ENCODE measurements at places on chromosomes 6 and 20. TPM values are rescaled to one million over a fixed set of nuclear protein-coding genes. Genes with fewer than 3 reads are reported as not detected.

CYP21A2 gene
- not detected for total RNA-seq

MAFB gene
- total RNA-seq: 15.4 TPM

ADGRG6 gene
- 1.5 TPM for total RNA-seq

GNAS-AS1 gene
- total RNA-seq: not detected

SLC17A3 gene
- not detected for total RNA-seq

OOEP gene
- not detected for total RNA-seq

RSPO3 gene
- total RNA-seq: 7.5 TPM

SLC17A9 gene
- 1.0 TPM for total RNA-seq

TRIM40 gene
- total RNA-seq: not detected

HLA-DRA gene
- total RNA-seq: 52.8 TPM

RAET1L gene
- not detected for total RNA-seq

DNA sequence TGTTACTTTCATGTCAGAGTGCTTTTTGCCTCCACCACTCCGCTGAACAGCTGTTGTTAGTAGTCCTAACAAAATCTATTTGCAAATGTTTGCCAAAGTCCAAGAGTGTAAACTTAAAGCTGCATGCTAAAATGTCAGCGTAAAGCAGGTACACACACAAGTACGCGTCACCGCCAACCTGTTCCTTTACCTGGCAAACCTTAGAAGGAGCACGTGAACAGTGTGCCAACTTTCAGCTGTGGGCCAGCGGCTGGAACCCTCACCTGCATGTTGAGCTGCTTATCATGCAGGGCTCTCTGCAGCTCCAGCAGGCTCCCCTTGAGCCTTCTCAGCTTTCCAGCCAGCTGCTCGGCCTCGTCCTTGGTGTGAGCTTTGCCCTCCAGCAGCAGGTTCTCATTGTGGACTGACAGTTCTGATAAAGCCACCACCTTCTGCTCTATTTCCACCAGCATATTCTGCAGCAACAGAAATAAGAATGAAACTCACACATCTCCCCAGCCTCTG is 359.3 kb downstream of the SYNE1 start:
- peak; percentile 48 for DNase-seq

DNA sequence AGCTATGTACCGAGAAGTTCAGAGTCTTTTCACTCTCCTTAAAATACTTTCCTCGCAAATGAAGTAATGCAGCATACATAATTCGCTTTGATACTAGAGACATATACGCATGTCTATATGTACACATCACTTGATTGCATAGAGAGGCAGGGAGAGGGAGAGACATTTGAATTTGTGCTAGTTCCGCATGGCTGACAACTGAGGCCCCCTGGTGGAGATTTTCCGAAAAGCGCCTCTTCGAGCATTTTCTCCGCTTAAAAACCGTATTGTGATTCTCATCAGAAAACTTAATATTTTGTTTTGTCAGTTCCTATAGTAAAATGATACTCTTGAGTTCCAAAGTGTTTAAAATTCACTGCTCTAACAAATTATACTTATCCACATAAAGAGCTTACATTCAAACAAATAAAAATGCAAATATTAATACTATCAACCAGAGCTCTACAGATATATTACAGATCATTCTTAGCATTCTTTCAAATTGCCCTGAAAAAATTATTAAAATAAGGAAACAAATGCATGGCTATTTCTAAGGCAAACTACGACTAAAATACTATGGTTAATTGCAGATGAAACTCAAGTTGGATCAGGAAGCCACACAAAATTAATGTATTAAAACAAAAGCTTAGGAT is 637 bp downstream of the MYLK4 start:
- DNase-seq: no peak

DNA sequence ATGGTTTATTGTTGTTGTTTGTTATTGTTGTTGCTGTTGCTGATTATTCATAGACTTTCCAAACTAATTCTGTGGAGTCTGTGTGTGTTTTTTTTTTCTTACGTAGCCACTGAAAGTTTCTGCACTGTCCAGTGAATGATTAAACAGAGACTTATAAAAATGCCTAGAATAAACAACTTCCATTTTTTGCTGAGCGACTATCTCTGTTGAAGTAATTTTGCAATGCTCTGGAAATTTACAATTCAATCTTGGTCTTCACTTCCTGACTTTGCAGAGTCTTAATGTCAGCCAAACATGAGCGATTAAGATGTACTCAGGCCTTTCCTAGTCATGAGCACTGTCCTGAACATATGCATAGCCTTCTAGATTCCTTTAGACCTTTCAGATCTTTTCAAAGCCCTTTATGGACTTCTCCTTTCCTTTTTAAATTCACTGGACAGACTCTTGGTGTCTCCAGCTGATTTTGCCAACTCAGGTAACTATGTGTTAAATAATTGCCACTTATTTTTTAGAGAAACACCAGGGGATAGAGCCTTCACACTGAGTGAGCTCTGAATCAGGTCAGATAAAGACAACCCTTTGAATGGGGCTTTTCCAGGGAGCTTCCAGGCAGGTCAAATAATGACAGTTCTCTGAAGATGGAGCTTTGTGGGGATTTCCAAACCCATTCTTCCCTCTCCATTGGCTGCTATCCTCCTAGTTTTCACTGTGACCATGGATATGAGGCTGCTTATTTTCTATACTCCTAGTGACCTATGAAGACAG is 622.8 kb upstream of the EPHA7 start:
- no peak for DNase-seq

GRCh38 chr20:19928328-19929011 is 88.7 kb upstream of the NAA20 start:
- no peak for DNase-seq

- no peak for DNase-seq
Measured at GRCh38 chr20:33604991-33605370, 57.1 kb upstream of the C20orf144 start.

GRCh38 chr20:20241976-20242375 is 125.9 kb upstream of the INSM1 start:
- DNase-seq: no peak

DNA sequence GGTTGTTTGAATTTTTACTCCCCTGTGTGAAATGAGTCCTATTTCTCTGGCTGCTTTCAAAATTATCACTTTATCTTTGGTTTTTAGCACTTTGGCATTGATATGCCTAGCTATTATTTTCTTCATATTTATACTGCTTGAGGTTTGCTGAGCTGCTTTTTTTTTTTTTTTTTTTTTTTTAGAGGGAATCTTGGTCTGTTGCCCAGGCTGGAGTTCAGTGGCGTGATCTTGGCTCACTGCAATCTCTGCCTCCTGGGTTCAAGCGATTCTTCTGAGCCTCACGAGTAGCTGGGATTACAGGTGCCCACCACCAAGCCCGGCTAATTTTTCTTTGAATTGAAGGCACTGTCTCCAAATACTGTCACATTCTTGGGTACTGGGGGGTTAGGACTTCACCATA is 40.6 kb downstream of the STXBP5 start:
- no peak for DNase-seq

GRCh38 chr20:25275813-25276532 is 28.1 kb downstream of the PYGB start:
- DNase-seq: peak; percentile 9

GRCh38 chr6:135995545-135995898 is 144.0 kb downstream of the PDE7B start:
- DNase-seq: no peak

- DNase-seq: no peak
Measured at GRCh38 chr20:60491051-60491581, 532.9 kb downstream of the CDH26 start.

GRCh38 chr6:166935353-166935752 is 21.0 kb downstream of the RNASET2 start:
- no peak for DNase-seq

DNA sequence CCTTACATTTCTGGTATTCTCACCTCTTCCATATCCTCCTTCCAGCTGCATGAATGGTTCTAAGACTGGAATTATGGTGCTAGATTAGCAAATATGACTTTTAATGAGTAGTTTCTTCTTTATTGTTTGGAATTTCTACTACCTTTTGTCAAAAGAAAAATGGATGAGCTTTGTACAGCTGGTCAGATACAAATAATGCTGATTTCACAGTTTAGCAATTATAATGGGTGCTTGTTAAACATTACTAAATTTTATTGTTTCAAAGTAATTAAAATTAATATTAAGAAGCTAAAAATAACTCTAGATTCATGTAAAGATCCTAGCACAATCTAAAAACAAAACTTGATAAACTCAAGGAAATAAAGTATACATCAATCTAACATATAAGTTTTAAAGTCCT is 32.3 kb upstream of the BEND6 start:
- no peak for DNase-seq

- no peak for DNase-seq
Measured at GRCh38 chr20:52785679-52786078, 186.5 kb upstream of the TSHZ2 start.

- no peak for DNase-seq
Measured at GRCh38 chr6:2237001-2237400, 8.4 kb downstream of the GMDS start.

DNA sequence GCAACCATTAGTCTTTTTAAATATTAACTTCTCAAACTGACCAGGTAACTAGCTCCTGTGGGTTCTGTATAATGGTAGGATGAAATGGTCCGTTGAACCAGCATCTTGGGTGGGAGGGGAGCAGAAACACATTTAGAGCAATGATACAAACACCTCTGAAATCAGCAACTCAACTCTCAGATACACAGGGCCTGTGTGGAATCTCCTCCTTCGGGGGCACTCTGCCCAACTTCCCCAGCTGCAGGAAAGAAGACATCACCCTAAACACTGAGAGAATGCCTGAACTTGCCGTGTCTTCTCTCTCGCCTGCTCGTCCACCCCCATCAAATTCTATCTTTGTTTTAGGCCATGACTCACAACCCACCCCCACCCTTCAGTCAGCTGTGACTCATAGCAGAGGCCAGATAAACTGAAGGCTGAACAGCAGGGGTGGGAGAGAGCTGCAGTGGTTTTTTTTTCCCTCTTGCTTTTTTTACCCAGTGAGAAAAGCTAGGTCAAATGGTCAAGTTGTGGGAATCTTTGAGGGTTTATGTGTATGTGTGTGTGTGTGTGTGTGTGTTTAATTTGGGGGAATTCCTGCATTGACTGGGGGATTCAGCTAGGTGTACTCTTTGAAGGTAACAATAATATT is 593.4 kb upstream of the JAG1 start:
- DNase-seq: no peak

DNA sequence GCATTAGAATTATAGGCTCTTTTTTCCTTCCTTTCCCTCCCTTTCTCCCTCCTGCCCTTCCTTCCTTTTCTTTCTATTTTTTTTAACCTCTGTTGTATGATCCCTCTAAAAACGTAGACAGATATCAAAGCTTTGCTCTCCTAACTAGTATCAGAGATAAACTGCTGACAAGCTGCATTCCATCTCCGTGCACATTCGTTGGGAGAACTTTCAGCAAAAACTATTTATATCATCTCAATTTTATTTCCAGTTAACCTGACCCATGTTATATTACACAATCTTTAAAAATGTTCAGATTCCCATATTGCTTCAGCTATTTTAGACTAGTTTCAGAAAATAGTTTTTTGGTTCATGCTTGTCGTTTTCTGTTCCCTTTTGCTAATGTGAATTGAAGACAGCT is 47.3 kb downstream of the RNF217 start:
- no peak for DNase-seq

DNA sequence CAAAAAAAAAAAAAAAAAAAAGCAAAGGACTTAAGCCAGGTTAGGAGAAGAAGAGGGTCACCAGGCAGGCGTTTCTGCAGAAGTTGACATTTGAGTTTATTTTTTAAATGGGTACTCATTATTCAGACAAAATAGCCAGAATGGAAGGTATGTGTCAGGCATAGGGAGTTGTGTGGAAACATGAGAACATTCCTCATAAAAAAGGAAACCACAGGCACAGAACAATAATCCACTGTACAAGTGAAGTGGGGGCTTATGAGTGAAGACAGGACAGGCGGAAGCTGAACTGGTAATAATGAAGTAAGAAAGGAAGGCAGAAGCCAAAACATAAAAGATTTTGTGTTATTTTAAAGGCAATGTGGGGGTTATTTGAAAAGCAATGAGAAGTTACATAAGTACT is 104.6 kb downstream of the EPB41L2 start:
- no peak for DNase-seq

DNA sequence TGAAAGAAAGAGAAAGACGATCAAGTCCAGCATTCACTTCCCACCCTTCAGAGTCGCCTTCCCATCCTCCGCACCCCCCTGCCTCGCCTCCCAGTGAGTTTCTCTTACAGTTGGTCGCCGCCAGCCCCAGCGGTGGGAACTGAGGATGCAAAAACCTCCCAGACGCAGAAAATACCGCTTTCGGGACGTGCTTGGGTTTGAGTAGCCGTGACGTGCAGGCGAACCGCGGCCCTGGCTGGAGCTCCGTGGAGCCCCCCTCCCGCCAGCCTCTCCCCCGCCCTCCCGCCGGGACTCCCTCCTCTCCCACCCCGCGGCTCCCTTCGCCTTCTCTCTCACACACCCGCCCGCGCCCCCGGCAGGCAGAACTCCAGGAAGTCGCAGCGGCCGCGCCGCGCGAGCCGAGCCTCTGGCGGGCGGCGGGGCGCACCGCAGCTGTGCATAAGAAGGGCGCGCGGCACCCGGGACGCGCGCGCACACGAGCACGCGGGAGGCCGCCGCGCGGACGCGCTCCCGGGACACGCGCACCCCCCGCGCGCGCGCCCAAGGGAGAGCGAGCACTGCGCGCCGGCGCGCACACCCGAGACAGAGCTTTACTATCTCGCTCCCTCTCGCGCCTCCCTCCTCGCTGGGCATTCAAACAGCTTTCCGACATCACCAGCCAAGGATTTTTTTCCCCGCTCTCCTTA is at the start of gene ADGRB3:
Gene ADGRB3, plus strand, starts transcription at position 557 of the 686 bp plus-strand sequence. CDS start 3,394 bp downstream, outside the sequence.
- DNase-seq: peak; percentile 25

DNA sequence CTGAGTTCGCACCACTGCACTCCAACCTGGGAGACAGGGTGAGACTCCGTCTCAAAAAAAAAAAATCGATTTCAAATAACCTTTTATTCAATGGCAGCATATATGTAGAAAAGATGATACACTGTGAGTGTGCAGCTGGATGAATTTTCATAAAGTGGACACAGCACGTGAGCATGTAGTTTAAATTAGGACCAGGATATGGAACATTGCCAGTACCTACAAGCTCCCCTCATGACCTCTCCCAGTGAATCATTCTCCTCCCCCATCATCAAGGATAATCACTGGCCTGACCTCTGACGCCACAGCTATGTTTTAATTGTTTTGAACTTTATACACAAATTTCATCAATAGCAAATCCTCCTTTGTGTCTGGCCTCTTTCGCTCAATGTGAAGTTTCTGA is 53.8 kb upstream of the HDAC2 start:
- no peak for DNase-seq

GRCh38 chr20:62678553-62678952 is 30.1 kb upstream of the NTSR1 start:
- no peak for DNase-seq

DNA sequence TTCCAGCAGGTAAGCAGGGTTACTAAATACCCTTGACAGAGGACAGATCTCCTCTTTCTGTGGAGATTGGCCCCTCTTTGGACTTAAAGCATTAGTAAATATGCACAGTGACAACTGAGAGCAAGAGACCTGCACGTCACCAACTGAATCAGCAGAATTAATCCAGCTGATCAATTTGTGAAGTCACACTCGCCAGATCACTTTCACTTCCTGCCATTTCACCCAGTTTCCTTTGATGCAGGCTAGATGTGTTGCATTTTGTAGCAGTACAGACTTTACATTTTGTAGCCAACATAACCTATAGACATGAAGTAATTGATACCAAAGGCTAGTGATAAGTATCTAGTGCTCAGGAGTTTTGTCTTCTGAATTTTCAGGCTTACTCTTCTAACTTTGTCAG is 11.9 kb downstream of the SYNE1 start:
- no peak for DNase-seq

- DNase-seq: no peak
Measured at GRCh38 chr6:43457643-43458042, 2.3 kb upstream of the DLK2 start.

- DNase-seq: no peak
Measured at GRCh38 chr20:52824494-52825216, 147.5 kb upstream of the TSHZ2 start.

GRCh38 chr6:83546636-83547035 is 34.3 kb downstream of the PRSS35 start:
- DNase-seq: no peak
